ENCODE measurements at places on chromosomes 12 and 14.

- no peak for DNase-seq
These were observed 578 bp downstream of the ADAMTS20 start for GRCh38 chr12:43551279-43551970.

- DNase-seq, result no peak
These were observed 173.0 kb downstream of the SEC23A start for GRCh38 chr14:38930022-38930421.

DNA sequence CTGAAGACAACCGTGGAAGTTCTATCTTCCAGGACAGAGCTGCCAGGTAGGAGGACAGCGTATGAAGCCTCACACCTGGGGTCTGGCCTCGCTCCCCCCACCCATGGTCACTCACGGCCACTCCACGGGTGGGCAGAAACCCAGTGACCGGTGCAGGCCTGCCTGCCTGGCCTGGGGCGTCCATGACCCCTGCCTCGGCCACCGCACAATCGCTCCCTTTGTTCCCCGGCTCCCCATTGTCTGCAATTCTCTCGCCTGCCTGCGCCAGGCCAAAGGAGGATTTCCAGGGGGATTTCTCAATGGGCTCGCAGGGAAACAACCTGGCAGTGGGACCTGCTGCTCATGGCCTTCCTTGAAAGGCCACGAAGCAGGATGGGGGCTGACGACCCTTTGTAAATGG is 22.6 kb downstream of the CCDC85C start:
- DNase-seq, result no peak

DNA sequence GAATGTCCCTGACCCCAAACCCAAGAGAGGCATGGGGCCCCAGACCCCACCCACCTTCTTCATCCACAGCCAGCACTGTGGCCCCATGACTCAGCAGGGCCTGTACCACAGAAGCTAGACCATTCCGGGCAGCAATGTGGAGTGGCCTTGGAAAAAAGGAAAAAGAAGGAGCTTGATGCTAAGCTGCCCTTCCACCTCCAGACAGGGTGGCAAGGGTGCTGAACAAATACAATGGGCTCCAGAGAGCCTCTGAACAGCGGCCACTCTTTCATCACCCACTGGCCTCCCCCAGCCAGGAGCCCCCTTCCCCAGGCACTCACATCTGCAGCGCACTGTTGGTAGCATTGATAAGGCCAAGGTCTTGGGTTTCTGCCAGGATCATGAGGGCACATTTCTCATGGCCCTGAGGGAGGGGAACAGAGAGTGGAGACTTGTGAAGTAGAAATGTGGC is 13.9 kb downstream of the SLC39A5 start:
- no peak for DNase-seq

DNA sequence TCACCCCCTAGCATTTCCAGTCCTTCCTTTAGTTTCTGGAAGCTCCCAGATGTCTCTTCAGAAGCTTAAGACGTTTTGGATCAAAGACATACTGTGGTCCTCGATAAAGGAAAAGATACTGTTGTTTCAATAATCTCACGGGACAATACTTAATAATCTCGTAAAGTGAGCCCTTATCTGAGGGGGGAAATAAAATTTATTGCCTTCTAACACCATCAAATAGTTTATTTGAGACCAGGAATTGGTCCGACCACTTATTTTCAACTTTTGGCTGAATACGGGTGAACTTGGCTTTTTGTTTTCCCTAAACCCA is 640 bp upstream of the G2E3 start:
- no peak for DNase-seq
